Activated naive CD4-positive, alpha-beta T cell treated with anti-CD3 and anti-CD28 coated beads for 36 hours (primary cell): ENCODE measurements at places on chromosomes 3 and 15.

DNA sequence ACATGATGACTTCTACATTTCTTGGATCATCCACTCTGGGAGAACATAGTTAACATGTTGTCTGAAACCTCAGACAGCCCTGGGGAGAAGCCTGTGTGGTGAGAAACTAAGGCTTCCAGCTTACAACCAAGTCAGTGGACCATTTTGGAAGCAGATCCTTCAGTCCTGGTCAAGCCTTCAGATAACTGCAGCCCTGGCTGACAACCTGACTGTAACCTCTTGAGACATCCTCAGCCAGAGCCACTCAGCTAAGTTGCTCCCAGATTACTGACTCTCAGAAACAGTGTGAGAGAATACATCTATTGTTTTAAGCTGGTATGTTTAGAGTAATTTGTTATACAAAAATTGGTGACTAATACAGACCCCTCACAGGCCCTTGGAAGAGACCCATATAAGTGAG, 50.9 kb upstream of the KPNA4 start:
- DNase-seq: no peak

DNA sequence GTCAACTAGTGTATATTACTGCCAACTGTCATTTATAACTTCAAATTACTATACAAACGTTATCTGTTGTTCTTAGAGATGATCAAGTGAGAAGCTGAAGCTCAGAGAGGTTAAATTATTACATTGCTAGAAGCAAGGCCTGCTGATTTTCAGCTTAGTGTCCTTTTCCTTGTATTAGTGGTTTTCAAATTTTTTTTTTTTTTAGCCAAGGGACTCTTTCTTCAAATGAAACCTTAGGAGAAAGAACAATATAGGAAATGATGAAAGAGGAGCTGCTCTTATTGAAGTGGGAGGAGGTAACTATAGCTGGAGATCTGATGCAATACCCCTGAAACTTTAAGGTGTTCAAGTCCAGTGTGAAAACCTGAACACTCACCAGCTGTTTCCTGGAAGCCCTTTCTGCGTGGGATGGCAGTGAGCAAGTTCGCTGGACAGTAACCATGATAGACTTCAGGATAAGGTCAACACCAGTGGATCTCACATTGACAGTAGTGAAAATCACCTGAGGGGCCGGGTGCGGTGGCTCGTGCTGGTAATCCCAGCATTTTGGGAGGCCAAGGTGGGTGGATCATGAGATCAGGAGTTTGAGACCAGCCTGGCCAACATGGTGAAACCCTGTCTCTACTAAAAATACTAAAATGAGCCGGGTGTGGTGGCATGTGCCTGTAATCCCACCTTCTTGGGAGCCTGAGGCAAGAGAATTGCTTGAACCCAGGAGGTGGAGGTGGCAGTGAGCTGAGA, 376.2 kb downstream of the EDEM1 start:
- DNase-seq: no peak

- DNase-seq: peak; percentile 51
Measured at GRCh38 chr3:112514527-112515128, 15.4 kb upstream of the BTLA start.

GRCh38 chr3:10438902-10439610, 66.3 kb downstream of the ATP2B2 start:
- DNase-seq: no peak

DNA sequence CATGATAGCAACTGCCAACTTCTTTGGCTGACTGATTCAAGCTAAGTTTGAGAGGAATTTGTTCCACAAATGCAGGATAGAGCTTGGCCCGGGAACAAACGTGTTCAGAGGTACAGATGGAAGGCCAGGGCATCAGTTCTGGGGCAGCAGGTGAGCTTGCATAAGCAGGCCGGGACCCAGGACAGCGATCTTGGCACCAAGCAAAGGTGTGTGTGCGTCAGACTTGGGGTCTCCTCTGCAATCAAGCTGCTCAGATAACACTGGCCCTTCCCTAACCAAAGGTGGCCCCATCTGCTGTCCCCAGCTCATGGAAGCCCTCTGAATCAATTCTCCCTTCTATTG, 155.6 kb downstream of the MEGF11 start:
- no peak for DNase-seq

DNA sequence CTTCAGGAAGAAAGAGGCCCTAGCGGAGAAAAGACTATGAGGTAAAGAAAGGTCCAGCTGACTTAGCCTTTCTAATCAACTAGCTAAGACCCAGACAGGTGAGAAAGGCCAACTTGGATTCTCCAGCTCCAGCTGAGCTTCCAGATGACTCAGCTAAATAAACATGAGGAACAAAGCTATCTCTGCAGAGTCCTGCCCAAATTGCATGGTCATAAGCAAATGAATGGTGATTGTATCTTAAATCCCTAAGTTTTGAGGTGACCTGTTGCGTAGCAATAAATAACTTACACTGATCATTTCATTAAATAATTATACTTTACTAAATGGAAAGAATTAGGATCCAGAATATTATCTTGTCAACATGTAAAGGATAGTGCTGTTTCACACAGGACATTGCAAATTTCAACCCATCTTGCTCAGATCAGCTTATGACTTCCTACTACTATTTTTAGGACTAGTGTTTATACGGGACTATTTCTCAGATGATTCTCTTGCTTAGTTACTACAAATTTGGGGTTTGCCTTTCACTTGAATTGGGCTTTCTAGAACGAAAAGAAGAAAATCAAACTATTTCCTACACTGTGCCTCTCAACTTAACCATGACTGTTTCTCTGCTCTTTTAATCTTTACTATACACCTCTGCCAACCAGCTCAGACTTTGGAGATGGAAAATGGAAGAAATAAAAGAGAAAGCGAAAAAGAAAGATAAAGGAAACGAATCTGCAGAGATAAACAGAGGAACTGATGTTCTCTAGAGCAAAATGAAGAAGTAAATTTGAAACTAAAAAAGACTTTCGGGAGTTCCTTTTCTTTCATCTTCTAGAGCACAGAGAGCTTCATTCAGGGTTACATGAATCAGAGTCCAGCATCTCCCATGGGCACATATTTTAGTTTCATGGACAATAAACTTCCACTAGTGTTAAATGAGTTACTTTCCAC, 6.6 kb upstream of the ADGRG7 start:
- DNase-seq: no peak

- DNase-seq: no peak
Measured at GRCh38 chr3:42139621-42140453, 48.7 kb downstream of the TRAK1 start.

DNA sequence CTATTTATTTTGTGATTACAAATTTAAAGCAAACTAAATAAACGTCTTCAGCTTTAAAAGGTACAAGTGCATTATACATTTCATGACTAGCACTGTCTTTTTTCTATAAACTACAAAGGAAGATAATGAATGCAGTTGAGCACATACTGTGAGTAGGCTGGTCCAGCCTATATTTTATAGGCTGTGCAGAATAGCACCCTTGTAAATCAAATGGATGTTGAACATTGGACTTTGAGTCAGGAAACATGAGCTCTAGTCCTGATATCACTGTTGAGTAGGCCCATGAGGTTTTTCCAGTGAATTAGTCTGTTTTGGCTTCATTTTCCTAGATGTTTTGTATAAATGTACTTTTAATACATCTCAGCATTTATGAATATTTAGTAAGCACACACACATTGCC, 447.3 kb upstream of the KCNMB2 start:
- DNase-seq: no peak

GRCh38 chr3:63279005-63279841, 1.1 kb downstream of the SYNPR start:
- no peak for DNase-seq

DNA sequence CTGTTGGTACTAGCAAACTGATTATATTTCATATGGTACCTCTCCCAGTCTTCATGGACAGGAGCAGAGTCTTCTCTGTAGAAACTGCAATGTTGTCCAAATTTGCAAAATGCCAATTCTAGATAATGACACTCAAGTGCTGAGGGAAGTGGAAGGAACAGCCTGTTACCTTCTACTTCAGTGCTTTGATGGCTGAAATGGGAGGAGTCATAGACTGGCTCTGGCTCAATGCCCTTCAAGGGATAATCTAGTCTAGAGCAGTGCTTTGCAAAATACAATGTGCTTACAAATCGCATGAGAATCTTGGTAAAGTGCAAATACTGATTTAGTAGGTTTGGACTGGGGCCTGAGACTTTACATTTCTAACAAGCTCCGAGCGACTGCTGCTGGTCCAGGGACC, 51.7 kb upstream of the ACP3 start:
- no peak for DNase-seq

DNA sequence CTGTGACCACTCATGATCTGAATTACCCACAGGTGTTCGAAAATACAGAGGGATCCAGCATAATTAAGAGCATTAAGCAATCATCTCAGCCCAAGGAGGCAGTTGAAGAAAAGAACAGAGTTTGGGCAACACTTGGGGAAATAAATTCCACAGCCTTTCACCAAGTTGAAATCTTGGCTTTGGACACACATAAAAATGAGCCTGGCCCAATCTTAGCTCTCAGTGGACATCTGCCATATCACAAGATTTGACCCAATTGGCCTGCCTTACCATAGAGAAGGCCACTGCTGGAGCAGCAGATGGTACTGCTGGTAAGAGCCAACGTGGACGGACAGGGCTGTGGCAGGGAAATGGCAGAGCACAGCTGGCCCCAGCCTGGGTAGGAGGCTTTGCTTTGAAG, 13.0 kb downstream of the FOXP1 start:
- DNase-seq: no peak

DNA sequence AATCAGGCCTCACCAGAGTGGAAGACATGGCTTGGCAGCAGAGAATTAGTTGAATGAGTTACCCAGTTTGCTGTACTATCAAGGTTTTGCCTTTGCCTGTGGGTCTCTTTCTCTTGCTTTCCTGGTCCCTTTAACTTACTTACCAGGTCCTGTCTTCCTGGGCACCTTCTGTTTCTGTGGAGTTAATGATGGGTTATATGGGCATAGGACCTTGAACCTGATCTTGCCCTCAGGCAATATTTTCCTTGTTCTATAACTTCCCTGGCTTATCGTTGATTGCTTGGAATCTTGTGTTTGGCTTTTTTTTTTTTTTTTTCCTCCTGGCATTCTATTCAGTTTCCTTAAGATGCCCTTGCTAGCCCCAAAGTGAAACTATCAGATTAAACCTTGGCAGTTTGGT, 106.8 kb downstream of the HHLA2 start:
- DNase-seq: no peak

- DNase-seq: no peak
Measured at GRCh38 chr3:17905996-17906395, 163.6 kb upstream of the TBC1D5 start.

DNA sequence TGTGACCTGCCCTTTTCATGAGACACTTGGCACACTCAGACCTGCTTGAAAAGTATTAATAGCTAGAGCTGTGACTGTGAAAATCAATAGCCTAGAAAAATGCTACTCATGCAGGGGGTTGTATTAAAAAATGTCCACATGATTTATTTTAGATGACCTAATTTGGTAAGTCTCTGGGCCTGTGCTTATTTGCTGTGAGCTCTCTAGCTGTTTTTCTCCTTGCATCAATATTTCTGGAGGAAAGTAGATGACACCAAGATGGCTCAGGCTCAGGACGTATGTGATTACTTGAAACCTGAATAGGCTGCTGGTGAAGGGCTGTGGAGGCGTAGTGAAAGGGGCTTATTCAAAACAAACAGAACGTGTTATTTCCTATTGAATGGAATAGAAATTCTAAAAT, 29.5 kb downstream of the KCNAB1 start:
- no peak for DNase-seq

DNA sequence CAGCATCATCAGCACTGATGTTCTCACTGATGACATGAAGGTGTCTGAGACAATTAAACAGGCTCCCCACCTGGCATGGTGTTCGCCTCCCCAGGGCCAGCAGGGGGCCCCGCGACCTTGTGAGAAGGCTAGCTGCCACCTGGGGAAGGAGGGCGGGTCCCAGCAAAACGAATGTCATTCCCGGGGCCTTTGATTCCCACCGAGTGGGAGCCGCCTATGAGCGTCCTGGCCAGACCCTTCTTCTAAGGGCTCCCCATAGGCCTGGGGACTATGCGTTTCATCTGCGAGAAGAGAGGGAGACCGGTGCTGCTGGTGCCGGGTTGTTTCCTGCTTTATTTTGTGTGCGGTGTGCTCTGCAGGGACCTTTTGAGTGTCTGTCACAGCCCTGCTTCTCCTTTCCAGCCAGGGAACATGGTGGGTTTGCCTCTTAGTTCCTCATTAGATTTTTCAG, 20.5 kb upstream of the MINDY4B start:
- DNase-seq: peak; percentile 72

DNA sequence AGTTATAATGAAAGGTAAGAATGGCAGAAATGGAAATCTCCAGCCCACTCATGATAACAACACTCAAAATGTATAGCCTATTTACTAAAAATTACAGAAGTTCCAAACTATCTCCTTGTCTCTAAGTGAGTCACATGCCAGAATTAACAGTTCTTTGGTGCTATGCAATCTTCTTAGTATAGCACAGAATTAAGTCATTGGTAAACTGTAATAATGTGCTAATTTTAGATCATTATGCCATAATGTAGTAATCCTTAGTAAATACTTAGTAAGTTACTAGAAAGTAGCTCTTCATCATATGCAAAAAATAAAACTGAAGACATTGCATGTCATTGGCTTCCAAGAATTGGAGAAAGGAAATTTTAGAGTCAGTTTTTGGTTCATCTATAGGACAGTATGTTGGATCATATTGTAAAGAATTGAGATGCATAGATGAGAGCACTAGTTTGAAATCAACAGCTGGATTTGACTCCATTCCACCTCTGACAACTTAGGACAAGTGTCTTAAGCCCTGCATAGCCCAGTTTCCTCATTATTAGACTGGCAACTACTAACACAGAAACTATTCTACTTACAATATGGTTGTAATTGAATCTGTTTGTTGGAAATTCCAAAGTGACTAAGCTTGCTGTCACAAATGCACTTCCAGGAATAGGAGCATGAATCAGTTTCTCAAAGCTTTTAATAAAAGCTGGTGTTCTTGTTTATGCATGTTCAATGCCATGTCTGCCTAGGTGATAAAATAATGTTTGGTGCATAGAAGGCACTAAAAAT, 40.1 kb upstream of the CD47 start:
- DNase-seq: no peak

GRCh38 chr15:83850501-83851245, 196.8 kb downstream of the ADAMTSL3 start:
- DNase-seq: no peak

DNA sequence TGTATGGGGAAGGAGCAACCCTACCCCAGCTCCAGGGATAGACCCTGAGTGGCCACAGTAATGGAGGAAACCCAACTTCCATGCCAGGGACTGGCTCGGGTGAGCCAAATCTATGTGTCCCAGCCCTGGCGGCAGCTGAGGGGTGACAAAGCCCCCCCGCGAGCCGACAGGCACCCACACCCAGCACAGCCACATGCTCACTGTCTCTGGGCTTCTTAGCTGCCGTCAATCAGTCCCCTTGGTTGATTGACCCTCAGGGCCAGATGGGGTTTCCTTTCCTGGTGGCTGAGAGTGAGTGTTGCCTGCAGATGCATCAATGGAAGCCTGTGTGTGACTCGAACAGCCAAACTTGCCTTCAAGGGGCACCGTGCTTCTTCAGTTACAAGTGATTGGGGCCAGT, 2.1 kb upstream of the OCA2 start:
- DNase-seq: no peak

GRCh38 chr15:51341366-51342226, at the start of gene GLDN:
GLDN (plus strand) TSS chr15:51341655; CDS start chr15:51341685, 30 bp downstream.
- DNase-seq: no peak

- DNase-seq: no peak
Measured at GRCh38 chr15:49418811-49419210, 4.2 kb upstream of the FGF7 start.

- peak; percentile 28 for DNase-seq
Measured at GRCh38 chr3:141050576-141051442, at the start of gene SPSB4. SPSB4 (plus strand) TSS chr3:141051347; CDS start chr3:141066105, 14,758 bp downstream.

- no peak for DNase-seq
Measured at GRCh38 chr15:68635141-68635540, 56.3 kb downstream of the CORO2B start.

- DNase-seq: peak; percentile 40
Measured at GRCh38 chr15:100869151-100869999, 10.3 kb upstream of the ALDH1A3 start.
